Stimulated activated CD4-positive, alpha-beta T cell treated with anti-CD3 and anti-CD28 coated beads, Interleukin-2, amount 100 ng/mL, for 48 hours (primary cell): ENCODE measurements at places on chromosomes 11 and 22.
A peak's percentile ranks its signal among the peaks of the same experiment; 100 is the strongest.

DNA sequence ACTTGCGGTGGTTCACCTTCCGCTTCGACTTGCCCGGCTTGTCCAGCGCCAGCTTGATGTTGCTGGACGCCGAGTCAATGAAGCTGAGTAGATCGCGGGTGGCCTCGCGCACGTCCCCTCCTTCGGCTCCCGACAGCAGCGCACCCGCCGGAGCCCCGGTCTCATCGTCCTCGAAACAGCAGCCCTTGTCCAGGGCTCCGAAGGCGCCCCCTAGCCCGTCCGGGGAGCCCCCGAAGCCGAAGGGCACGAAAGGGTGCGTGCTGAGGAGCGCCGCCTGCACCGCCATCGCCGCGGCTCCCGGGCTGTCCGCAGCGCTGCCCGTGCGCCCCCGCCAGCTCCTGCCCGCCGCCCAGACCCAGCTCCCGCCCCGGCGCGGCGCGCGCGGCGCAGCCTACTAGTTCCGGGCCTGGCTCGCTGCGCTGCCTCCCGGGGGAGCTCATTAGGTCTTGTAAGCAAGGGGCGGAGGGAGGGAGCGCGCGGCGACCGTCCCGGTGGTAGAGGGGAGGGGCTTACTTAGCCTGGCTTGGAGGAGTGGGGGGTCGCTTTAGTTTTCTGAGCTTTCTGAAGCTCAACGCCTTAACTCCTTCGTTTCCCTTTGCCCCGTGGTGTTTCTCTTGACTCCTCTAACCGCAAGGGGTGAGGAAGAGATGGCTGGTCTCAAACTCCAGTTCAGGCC, at the start of gene FAM181B:
TSS of gene FAM181B (minus strand) at position 421 of the 676 bp plus-strand sequence. CDS start at position 286, 135 bp downstream.
- DNase-seq: no peak

DNA sequence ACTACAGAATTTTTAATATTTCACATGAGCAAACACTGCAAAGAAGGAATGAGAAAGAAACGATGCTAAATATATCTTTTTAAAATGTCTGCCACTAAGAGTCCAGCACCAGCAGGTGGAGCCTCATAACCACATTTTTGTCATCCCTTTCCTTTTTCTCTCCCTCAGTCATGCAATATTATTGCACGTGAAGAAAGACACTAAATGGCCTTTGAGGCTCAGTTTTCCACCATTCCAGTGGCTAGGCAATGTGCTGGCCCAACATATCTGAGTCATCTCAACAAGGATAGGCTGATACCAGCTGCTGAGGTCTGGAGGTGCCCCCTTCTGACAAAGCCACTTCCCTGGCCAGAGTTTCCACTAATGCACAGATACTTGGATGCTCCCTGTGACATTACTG, 1.8 kb downstream of the ALKBH8 start:
- DNase-seq: peak; percentile 11

GRCh38 chr11:82889133-82890001, 10.9 kb downstream of the PRCP start:
- DNase-seq: no peak

- no peak for DNase-seq
These were observed 6.4 kb downstream of the BAIAP2L2 start for GRCh38 chr22:38104084-38104483.

GRCh38 chr11:8777907-8778767, 95.5 kb downstream of the RPL27A start:
- DNase-seq: no peak

DNA sequence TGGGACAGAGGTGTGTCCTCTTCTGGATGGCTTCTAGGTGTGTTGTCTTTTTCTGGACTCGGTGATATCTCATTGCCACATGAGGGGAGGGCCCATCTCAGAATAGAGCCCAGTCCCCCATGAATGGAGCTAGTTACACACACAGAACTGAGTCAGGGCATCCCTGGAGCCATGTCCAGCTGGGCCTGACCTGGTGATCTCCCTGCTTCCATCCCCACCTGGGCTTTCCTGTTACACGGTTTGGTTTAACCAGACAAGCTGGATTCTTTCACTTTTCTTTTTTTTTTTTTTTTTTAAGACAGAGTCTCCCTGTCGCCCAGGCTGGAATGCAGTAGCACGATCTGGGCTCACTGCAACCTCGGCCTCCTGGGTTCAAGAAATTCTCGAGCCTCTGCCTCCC, 6.1 kb upstream of the A4GALT start:
- DNase-seq: no peak

GRCh38 chr22:19287889-19288288, 3.6 kb downstream of the CLTCL1 start:
- DNase-seq: no peak

DNA sequence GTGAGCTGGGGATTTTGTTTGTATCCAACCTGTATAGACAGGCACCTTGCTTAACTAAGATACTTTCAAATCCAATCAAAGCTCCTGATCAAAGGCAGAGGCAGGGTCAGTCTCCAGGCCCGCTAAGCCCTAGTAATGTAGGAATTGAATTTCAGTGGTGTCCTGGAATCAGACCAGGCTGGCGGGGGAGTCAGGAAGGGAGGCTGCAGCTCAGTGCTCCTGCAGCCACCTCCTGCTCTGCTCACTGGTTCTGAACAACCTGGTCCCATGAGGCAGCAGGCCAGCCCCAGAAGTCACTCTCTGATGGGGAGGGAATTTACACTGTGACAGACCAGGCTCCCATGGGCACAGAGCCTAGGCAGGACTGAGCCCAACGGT, 38.5 kb upstream of the GALNT18 start:
- no peak for DNase-seq

DNA sequence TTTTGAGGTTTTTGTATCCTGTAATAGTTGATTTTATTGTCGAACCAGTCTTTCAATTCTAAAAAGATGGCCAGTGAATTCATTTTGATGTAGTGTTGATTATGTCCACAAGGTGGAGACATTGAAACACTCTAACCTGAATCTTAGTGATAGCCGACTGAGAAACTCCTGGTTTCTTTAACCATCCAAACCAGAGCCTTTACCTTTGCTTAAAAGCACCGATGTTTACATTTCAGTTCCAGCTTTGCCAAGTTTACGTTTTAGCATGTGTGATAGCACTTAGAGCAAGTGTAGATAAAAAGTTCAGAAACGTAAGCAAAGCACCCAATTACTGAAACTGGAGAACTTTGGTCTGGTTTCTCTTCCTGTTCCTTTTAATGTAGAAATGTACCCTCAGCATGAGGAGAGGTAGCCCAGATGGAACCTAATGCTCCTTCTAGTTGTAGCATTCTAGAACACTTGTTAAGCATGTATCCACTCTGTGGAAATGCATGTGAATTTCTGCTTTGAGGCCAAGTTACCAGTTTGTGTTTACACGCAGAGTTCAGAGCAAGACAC, 208.6 kb downstream of the DBX1 start:
- DNase-seq: no peak

DNA sequence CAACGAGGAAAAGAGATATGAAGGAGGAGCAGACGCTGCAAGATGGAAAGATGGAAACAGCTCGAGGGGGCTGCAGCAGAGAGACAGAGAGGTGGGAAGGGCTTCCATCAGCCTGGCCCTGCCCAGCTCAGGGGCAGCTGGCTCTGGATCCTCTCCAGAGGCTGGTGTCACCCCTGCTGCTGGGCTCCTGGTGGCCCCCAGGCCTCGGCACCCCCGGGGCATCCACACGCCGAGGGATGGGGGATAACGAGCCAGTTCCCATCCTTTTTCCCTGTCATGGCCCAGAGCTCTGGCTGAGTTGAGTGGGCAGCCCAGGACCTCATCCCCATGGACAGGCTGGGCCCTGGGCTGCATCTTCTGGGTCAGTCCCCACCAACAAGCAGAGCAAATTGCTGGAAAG, 102.3 kb downstream of the ST3GAL4 start:
- DNase-seq: no peak

- DNase-seq: no peak
These were observed 66.0 kb upstream of the PPARA start for GRCh38 chr22:46084376-46084775.

DNA sequence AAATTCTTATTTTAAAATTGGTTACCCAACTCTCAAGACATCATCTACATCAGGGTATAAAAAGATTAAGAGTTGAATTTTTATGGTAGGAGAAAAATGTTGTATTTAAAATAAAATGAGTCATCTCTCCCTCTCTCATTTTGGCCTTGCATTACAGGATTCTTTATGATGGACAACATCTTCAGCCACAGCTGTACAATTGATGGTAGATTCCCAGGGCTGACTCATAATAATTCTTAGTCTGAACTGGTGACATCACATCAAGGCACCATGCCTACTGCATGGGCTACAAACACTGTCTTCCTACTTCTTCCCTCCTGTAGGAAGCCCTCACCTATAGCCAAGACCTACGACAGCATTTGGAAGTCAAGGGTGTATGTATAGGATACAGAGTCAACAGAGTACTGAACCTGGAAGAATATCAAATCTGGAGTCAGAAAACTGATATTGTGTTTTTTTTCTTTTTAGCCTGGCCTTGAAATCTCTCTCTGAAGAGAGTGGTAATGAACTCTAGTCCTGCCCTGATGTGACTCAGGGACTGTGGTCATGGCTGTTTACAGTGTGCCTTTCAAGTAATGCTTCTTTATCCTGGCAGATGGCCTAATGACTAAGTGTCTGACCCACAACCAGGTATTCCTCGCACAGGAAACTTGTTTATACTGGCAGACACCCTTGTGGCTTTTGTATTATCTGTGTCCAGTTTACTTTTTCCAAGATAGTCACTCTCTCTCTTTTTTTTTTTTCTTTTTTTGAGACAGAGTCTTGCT, 32.5 kb downstream of the MRGPRX2 start:
- DNase-seq: no peak

GRCh38 chr11:111119751-111120150, 125.8 kb upstream of the POU2AF2 start:
- DNase-seq: no peak

- DNase-seq: no peak
These were observed 42.4 kb downstream of the LIF start for GRCh38 chr22:30204015-30204741.

DNA sequence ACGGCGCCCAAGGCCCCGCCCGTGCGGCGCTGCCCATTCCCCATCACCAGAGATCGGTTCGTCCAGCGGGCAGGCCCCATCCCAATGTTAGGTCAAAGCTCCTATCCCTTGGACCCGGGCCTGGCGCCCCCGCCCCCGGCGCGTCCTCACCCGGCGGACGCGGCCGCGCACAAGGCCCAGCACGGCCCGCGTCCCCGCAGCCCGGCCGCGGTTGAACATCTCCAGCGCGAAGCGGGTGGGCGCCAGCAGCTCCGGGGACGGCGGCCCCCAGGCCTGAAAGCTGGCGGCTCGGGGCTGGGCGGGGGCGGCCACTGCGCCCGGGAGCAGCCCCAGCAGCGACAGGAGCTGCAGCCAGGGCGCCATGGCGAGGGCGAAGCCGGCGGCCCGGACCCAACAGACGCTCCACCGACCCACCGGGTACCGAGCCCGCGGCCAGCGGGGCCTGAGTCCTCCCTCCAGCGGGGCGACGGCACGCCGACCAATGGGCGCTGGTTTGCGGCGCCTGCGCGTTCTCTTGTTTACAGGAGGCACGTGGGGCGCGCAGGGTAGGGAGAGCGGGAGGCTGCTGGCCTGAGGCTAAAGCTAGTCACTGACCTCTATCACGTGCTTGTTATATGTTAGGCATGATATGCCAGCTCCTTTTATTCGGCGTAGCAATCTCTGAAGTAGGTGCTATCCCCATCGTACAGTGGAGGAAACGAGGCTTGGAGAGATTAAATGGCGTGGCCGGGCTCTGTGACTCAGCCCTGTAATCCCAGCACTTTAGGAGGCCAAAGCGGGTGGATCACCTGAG, at the start of gene CTSF:
TSS of gene CTSF (minus strand) at position 483 of the 793 bp plus-strand sequence. CDS start at position 363, 120 bp downstream.
- peak; percentile 66 for DNase-seq

DNA sequence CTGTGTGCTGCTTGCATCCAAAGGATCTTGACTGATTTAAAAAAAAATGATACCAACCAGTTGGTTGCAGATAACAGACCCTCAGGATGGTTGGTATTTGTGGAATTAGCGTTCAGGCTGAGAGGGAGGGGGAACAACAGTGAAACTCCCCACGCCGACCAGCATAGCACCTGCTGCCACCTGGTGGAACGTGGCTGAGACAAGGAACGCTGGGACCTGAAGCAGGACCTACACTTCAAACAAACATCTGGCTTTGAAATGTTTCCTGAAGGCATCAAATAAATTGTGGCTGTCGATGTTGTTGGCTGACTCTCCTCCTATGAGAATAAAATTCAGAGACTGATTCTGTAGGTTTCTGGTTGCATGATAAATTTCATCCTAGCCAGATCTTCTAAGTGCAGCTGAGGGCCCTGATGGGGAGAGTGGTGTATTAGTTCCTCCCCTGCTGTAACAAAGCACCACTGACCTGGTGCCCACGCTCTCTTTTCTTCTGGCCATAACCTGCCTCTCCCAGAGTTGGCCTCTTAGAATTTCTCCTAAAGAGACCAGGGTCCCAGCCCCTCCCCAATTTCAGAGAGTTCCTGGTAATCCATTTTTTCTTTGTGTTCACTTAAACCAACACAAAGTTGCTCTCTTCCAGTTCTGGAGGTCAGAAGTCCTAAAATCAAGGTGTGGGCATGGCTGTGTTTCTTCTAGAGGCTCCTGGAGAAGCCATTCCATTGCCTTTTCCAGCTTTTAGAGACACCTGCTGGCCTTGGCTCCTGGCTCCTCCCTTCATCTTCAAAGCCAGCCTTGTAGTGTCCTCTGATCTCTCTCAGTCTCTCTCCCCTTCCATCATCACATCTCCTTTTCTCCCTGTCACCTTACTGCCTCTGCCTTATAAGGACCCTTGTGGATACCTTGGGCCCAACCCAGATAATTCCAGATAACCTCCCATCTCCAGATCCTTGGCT, 17.3 kb downstream of the APOL2 start:
- DNase-seq: peak; percentile 50

- DNase-seq: no peak
These were observed 6.7 kb upstream of the OR5I1 start for GRCh38 chr11:55942785-55943392.

- DNase-seq: no peak
These were observed 6.7 kb downstream of the INCENP start for GRCh38 chr11:62130283-62131169.

- no peak for DNase-seq
These were observed 1112.0 kb upstream of the RAG2 start for GRCh38 chr11:37710031-37710430.

- DNase-seq: no peak
These were observed 37.5 kb upstream of the STK33 start for GRCh38 chr11:8631395-8632118.

DNA sequence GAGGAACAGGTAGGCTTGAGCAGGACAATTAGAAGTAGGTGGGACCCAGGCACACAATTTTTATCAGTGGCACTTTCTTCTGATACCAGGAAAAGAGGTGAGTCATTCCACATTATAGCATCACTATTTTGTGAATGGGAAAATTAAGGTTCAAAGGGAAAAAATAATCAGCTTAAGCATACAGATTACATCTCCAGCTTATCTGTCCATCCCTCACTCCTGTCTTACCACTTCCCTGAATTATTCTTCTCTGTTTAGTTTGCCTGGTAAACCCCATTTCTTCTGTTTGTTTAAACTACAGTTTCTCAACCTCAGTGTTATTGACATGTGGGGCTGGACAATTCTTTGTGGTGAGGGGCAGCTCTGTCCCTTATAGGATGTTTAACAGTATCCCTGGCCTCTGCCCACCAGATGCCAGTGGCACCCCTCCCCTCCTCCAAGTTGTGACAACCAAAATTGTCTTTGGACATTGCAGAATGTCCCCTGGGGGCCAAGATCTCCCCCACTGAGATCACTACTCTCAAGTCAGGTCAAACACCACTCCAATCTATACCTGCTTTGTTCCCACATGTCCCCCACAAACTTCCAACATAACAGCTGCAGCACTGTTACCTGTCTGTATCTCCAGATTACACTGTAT, 8.5 kb upstream of the XBP1 start:
- DNase-seq: no peak
